CD4-positive, alpha-beta T cell treated with Interleukin-15 for 4 hours (primary cell): ENCODE measurements at places on chromosomes 3 and 15.

DNA sequence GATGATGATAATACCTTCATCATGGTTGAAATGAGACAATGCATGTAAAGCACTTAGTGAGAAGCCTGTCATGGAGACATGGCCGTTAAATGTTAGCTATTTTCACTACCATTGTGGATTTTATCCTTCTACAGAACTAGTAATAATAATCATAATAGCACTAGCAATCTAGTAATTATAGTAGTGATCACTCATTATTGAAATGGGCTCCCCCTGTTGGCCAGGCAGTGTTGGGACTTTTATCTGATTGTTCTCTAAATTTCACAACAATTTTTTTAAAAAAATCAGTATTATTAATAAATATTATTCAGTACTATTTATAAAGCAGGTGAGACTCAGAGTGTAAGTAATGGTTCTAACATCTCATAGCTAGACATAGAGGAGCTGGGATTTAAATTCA is 396.3 kb downstream of the IL5RA start:
- DNase-seq: no peak

DNA sequence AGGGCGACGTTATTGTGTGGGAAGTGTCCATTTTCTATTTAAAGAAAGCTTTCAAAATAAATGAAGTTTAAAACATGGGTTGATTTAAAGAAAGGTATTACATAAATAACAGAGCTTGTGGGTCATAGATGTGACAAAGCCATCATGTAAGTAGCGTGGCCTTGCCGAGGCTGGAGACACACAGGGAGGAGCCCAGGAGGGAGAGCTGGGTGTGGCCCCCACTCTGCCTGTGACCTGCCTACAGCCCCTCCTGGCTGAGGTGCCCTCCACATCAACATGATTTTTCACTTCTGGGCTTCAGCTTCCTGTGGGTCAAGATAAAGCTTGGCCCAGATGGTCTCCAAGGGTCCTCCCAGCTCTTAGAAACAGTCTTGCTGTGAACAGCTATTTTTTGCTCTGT is 12.5 kb upstream of the MGLL start:
- DNase-seq: no peak

DNA sequence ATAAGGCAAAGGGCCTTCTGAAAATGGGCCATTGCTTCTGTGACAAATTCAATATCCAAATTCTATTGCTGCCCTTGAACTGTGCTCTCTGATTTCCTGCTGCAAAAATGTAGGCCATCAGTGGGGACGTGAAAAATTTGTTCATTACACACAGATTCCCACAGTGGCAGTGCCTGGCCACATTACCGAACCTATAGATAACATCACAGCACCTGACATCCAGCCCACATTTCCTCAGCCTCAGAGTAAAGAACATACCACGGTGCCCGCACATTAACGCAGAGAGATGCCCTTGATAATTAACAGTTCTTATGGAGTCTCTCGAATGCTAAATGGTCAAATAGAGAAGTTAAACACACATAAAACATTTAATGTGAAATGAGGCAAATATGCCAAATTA is 931.6 kb upstream of the CFAP20DC start:
- peak; percentile 8 for DNase-seq

- DNase-seq: no peak
Measured at GRCh38 chr3:84136425-84136824, 822.4 kb upstream of the CADM2 start.

DNA sequence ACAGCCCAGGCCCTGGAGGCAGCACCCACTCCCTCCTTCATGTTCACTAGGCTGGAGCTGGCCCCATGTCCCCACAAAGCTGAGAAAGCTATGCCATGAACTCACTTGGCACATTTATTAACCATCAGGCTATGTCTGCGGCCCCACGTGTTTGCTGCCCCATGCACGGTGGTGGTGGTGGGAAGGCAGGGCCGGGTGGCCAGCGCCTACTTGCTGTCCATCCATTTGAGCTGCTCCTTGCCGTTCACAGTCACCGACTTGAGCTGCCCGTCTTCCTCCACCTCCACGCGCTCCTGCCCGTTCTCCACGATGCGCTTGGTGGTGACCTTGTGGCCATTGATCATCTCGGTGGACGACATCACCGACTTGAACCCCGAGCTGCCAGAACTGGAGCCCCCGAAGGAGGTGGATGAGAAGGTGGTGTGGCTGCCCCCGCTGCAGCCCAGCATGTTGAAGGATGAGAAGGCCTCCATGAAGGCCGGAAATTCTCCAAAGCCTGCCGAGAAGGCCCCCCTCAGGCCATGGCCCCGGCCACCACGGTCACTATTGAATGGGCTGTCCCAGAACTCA is 4.3 kb downstream of the DNAJB8 start:
- no peak for DNase-seq

DNA sequence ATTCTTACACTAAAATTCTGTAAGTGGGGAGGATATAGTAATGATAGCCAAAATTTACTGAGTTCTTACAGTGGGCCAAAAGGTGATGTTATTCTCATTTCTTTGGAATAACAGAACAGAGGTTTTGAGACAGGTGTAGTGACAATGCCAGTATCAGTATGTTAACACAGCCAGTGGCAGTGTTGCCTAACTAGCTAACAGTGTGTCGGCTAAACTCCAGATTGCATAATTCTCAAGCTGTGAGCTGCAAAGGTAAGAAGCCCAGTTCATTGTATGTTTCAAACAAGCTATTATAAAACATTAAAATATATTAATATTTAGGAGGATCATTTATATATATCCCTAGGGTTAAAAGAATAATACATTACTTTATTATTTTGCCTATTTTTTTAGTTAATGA is 920 bp downstream of the SLC15A2 start:
- no peak for DNase-seq
